ENCODE measurements at places on chromosomes 3 and 15. TPM values are rescaled to one million over a fixed set of nuclear protein-coding genes. Genes with fewer than 3 reads are reported as not detected.

MKRN2OS gene
- total RNA-seq = 0.33 TPM

WDR73 gene
- total RNA-seq = 34.9 TPM

IGDCC3 gene
- total RNA-seq = not detected

CACNA2D2 gene
- total RNA-seq = not detected

XCR1 gene
- total RNA-seq = not detected

TUSC7 gene
- not detected for total RNA-seq

CYP19A1 gene
- total RNA-seq = 5.1 TPM

ABI3BP gene
- 21.2 TPM for total RNA-seq

ZPLD1 gene
- not detected for total RNA-seq

PAQR5 gene
- 7.9 TPM for total RNA-seq

CFAP91 gene
- total RNA-seq = 0.44 TPM

IMP3 gene
- 75.0 TPM for total RNA-seq

AEN gene
- 42.6 TPM for total RNA-seq

MLF1 gene
- total RNA-seq = 11.9 TPM

TBC1D5 gene
- total RNA-seq = 152 TPM

CIB1 gene
- 31.9 TPM for total RNA-seq

SLC2A2 gene
- total RNA-seq = not detected

TUBGCP4 gene
- total RNA-seq = 14.7 TPM

GOLGA8T gene
- total RNA-seq = not detected

TMEM45A gene
- 50.8 TPM for total RNA-seq

FES gene
- 38.7 TPM for total RNA-seq

PPARG gene
- total RNA-seq = 45.4 TPM

SLCO3A1 gene
- 4.1 TPM for total RNA-seq

NEK10 gene
- total RNA-seq = 38.5 TPM

UACA gene
- 107 TPM for total RNA-seq

SLC6A1 gene
- under 0.01 TPM for total RNA-seq

LTK gene
- 0.58 TPM for total RNA-seq
